ENCODE measurements at places on chromosomes 4 and X. TPM values are rescaled to one million over a fixed set of nuclear protein-coding genes. Genes with fewer than 3 reads are reported as not detected.

- no peak overlapping the region for H3K4me3 ChIP-seq
- no peaks in the 10 kb centered on the region for H3K36me3 ChIP-seq
- no peak overlapping the region for H3K27ac ChIP-seq
- H3K4me1 ChIP-seq: peaks cover 6% of the 10 kb centered on the region
- H3K27me3 ChIP-seq: peaks cover 15% of the 10 kb centered on the region
- no peak for DNase-seq
Measured at GRCh38 chr4:77623091-77623490, 17.5 kb downstream of the CXCL13 start.

DNA sequence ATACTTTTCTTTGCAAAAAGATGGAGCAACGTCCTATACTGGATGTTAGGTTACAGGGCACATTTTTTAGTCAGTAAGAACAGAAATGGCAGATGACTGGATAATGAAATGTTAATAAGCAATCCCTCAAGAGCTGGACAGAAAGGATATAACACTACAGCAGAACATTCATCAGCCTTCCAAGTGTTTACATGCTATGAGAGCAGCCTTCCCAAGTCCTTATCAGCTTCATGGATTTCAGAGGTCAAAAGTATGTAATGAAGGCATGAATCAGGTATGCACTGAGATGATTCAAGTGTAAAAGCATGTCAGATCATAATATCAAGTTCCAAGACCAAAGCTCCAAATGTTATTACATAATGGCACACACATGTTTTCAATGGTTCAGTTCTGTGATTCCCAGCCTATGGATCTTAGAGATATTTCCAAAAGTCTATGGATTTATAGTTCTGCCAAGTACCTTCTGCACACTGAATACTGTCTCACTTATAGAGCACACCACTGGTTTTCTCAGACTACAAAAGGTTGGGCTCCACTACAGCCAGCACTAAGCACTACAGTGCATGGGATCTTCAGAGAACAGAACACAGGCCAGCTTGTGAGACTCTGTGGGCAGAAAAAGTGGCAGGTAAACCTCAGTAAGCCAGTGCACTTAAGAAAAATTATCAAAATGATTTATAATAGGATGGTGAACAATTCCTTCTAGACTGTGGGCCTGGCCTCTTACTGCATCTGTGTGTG is 49.2 kb downstream of the GPC4 start:
- H3K27ac ChIP-seq: no peak overlapping the region
- H3K27me3 ChIP-seq: no peaks in the 10 kb centered on the region
- H3K4me3 ChIP-seq: no peak overlapping the region
- H3K4me1 ChIP-seq: no peaks in the 10 kb centered on the region
- no peak for DNase-seq

DNA sequence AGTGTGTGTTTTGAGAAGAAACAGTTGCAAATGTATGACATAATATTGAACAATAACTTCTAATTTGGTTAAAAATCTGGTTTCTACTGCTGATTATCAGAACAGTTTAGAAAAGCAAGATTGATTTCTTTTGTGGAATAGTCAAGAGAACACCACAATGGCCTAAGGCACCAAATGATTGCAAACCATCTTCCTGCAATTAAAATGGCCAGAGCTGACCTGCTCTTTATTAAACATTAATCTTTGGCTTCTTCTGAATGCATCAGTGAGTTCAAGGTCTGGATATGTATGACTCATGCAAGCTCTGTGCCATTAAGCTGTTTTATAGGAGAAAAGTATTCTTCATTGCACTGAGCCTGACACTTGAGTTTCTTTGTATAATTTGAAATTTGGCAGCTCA is 107.8 kb upstream of the PDHA2 start:
- no peak for DNase-seq
- no peaks in the 10 kb centered on the region for H3K36me3 ChIP-seq
- H3K4me1 ChIP-seq: no peaks in the 10 kb centered on the region
- no peak overlapping the region for H3K27ac ChIP-seq
- H3K4me3 ChIP-seq: no peak overlapping the region

DNA sequence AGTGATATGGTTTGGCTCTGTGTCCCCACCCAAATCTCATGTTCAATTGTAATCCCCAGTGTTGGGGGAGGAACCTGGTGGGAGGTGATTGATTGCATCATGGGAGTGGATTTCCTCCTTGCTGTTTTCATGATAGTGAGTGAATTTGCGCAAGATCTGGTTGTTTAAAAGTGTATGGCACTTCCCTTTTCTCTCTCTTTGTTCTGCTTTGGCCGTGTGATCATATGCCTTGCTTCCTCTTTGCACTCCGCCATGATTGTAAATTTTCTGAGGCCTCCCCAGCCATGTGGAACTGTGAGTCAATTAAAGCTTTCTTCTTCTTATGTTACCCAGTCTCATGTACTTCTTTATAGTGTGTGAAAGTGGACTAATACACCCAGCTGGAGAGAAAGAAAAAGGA is 113.0 kb upstream of the AADAT start:
- no peaks in the 10 kb centered on the region for H3K27me3 ChIP-seq
- H3K36me3 ChIP-seq: no peaks in the 10 kb centered on the region
- no peaks in the 10 kb centered on the region for H3K4me1 ChIP-seq
- no peak overlapping the region for H3K4me3 ChIP-seq
- no peak for DNase-seq

DNA sequence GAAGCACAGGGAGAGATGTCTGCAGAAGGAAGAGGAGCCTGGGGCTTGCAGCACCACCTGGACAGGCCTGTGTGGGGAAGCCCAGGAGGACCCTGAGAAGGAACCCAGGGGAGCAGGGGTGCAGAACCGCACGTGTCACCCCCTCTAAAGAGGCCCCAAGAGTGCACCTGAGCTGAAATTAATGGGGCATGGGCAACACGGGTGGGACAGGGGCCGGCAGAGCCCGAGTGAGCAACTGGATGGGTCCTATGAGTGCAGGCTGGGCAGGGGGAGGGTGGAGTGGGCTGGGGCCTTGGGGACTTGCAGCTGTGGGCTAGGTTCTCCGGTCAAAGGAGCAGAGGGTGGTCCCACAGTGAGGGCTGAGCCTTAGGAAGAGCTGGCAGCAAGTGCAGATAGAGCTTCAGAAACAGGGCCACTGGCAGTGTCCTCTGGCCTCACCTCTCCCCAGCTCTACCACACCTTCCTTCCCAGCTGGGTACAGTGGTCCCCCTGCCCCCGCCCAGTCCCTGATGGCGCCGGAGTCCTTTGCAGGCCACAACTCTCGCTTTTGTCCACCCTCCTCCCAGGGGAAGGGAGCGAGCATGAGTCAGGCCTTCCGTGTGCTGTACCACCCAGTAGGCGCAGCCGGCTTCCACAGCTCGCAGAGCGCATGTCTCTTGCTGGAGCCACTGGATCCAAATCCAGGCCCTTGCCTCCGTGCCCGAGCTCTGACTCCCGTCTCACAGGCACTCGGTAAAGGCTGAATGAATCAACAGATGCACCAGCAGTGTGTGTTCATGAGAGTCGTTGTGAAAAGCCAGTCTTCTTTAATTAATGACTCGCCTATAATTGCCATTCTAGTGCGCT is 131.6 kb downstream of the HMX1 start:
- H3K36me3 ChIP-seq: no peaks in the 10 kb centered on the region
- no peak overlapping the region for H3K27ac ChIP-seq
- no peaks in the 10 kb centered on the region for H3K4me1 ChIP-seq
- DNase-seq: no peak
- H3K27me3 ChIP-seq: peaks cover 1% of the 10 kb centered on the region
- H3K4me3 ChIP-seq: no peak overlapping the region

APELA gene
- total RNA-seq: not detected

CT45A10 gene
- not detected for total RNA-seq

- no peak overlapping the region for H3K27ac ChIP-seq
- H3K4me3 ChIP-seq: no peak overlapping the region
- no peaks in the 10 kb centered on the region for H3K36me3 ChIP-seq
- H3K4me1 ChIP-seq: no peaks in the 10 kb centered on the region
- H3K27me3 ChIP-seq: no peaks in the 10 kb centered on the region
Measured at GRCh38 chr4:181784881-181785280, 458.3 kb upstream of the TENM3 start.

SLC10A6 gene
- total RNA-seq: not detected

PDZD11 gene
- 18.6 TPM for total RNA-seq

GRCh38 chrX:139692506-139692849 is 15.5 kb downstream of the MCF2 start:
- no peak overlapping the region for H3K27ac ChIP-seq
- H3K4me1 ChIP-seq: no peaks in the 10 kb centered on the region
- H3K27me3 ChIP-seq: peaks cover 9% of the 10 kb centered on the region
- H3K36me3 ChIP-seq: no peaks in the 10 kb centered on the region
- no peak for DNase-seq

DNA sequence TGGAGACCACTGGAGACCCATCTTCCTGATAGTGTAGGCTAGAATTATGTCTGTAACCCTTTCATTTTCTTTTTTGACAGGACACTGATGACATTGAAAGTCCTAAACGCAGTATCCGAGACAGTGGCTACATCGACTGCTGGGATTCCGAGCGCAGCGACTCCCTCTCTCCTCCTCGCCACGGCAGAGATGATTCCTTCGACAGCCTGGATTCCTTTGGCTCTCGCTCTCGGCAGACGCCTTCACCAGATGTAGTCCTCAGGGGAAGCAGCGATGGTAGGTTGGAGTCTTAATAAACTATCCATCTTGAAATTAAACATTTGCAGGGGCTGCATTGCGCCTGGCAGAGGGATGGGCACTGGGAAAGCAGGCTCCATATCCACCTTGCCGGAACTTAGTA is 75.4 kb downstream of the LIMCH1 start:
- peaks cover 2% of the 10 kb centered on the region for H3K27me3 ChIP-seq
- no peaks in the 10 kb centered on the region for H3K4me1 ChIP-seq
- H3K36me3 ChIP-seq: no peaks in the 10 kb centered on the region
- no peak overlapping the region for H3K27ac ChIP-seq
- no peak for DNase-seq

DNA sequence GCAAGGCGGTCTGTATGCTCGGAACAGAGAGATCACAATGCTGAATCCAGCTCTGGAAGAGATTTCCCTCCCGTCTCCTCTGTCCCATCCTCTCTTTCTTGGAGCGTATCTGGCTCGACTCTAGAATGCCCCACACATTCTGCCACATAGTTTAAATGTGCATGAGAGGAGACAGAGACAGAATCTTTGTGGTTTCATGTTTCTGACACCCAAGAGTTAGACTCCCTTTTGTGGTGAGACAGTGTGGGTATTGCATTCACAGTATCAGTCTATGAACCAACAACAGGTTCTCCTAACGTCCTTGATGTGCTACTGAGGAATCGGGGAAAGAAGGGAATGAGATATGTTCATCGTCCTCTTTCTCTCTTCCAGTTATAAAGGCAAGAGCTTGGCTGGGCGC is 25.3 kb downstream of the FAM47E start:
- H3K4me1 ChIP-seq: peaks cover 2% of the 10 kb centered on the region
- no peak for DNase-seq
- no peaks in the 10 kb centered on the region for H3K36me3 ChIP-seq
- peaks cover 8% of the 10 kb centered on the region for H3K27me3 ChIP-seq

GRCh38 chr4:78651250-78651860 is 99.8 kb downstream of the ANXA3 start:
- no peaks in the 10 kb centered on the region for H3K27me3 ChIP-seq
- H3K36me3 ChIP-seq: no peaks in the 10 kb centered on the region
- H3K27ac ChIP-seq: no peak overlapping the region
- DNase-seq: no peak
- H3K4me1 ChIP-seq: no peaks in the 10 kb centered on the region

DNA sequence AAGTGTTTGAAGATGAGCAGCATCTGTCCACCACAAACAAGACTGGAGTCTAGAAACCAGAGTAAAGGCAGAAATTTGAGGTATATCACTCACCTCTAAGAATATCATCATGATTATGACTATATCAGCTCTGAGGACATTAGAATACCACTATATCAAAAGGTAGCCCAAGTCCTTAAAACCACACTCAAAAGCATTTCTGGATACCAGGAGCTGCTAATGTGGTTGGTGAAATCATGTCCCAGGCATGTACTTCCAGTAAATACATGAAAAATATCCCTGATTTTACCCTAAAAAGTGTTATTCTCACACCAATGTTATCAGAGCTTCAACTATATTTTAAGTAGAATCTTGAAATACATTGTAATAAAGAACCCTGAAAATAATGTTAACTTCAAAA is 136.3 kb upstream of the SMAD1 start:
- H3K27ac ChIP-seq: no peak overlapping the region
- DNase-seq: no peak
- no peaks in the 10 kb centered on the region for H3K36me3 ChIP-seq
- no peaks in the 10 kb centered on the region for H3K4me1 ChIP-seq
- H3K27me3 ChIP-seq: no peaks in the 10 kb centered on the region
